ENCODE measurements at places on chromosomes 7 and 10.

DNA sequence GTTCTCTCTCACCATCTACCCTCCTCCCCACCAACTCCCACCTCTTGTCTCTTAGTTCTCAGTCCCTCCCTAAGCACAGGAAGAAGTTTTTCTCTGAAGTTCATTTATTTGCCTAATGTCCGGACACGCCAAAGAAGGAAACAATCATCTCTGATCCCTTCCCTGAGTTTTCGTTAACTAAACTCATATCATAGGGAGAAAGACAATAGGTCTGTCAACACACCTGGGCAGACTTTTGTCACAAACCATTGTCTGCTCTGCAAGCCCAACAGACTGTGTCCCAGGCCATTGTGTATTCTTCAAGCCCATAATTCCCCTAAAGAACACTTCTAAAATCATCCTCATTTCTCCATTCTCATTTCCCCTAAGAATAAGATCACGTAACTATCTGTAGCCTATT lies 691.0 kb upstream of the MBL2 start:
- DNase-seq = no peak

- no peak for DNase-seq
Observed at GRCh38 chr10:83929399-83929798, 209.9 kb upstream of the GHITM start.

GRCh38 chr10:97407211-97407951 lies 6.2 kb upstream of the RRP12 start:
- peak; percentile 28 for DNase-seq

DNA sequence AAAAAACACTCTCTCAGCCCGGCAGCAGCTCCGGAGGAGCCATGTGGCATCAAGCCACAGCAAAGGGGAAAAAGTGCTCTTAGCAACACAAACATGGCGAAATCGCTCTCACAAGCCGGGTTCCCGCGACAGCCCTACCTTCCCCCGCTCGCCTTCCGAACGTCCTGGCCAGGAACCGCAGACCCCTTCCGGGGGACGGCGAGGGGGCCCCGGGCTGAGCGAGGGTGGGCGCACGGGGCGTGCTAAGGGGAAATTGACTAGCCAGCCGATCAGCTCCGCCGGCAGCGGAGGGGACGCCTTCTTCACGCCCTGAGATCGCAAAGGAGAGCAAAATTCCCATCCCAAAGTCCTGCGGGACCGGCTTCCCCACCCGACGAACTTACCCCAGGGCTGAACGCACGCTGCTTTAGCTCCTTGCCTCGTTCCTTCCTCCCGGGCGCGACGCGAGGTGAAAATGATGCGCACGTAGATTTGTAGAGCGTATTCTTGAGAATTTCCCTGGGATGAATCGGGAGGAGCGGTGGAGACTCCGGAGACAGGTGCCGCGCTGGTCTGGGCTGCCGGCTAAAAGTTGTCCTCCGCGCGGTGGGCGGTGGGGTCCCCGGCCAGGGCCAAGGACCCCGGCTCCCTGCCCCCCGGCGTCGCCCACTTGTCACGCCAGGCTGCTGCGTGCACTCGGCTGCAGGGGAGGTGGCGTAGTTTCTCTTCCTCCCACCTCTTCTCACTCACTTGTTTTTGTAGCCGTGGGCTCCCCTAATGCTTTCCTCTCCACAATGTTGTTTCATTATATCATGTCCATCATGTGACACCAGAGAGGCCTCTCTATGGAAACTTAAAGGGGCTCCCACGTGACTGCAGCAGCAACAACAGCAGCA lies 220.1 kb upstream of the MKLN1 start:
- peak; percentile 55 for DNase-seq

- no peak for DNase-seq
Observed at GRCh38 chr10:58094985-58095718, 172.5 kb downstream of the IPMK start.

DNA sequence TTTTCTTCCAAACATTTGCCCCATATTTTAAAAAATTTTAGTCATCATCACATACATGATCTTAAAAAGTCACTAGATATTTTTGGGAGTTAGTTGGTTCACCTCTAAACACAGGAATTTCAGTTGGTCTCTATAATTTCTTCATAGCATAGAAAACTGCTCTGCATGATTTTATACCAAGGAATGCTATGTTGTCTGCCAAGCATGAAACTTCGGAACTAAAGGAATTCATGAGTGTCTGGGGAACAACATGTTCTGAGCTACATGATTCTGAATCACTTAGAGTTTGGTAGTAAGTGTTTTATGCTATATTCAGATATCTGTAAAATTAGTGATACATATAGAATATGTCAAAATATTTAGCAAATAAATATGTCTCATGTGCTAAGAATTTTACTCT lies 957.8 kb downstream of the GATA3 start:
- peak; percentile 69 for DNase-seq

Data from skeletal muscle cell (primary cell).